ENCODE measurements at places on chromosomes 13 and 19.

- DNase-seq, result no peak
Measured at GRCh38 chr13:28031220-28031895, 42.9 kb upstream of the URAD start.

GRCh38 chr13:78609464-78610205 lies 6.3 kb upstream of the POU4F1 start:
- no peak for DNase-seq

GRCh38 chr19:12983542-12984142 lies 11.6 kb upstream of the NFIX start:
- peak; percentile 79 for DNase-seq

GRCh38 chr19:7440188-7440975 lies 48.5 kb downstream of the PEX11G start:
- DNase-seq, result no peak

DNA sequence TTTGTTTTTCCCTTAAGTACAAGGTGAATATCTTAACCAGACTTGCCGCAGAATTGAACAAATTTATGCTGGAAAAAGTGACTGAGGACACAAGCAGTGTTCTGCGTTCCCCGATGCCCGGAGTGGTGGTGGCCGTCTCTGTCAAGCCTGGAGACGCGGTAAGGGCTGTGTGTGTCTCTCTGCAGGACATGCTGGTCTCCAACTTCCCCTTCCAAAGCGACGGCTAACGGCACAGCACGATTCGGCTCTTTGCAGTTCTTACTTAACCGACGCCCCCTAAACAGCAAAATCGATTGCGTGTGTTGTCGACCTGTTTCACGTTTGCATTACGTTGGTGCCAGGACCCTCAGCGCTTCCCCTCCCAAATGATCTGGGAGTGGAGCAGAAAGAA lies 73.2 kb downstream of the GGACT start:
- no peak for DNase-seq

- DNase-seq, result no peak
Measured at GRCh38 chr13:91534996-91535395, 136.6 kb downstream of the GPC5 start.

GRCh38 chr13:101520672-101521071 lies 68.2 kb downstream of the ITGBL1 start:
- DNase-seq, result no peak

GRCh38 chr13:100433475-100433874 lies 155.1 kb downstream of the GGACT start:
- DNase-seq, result no peak

- DNase-seq, result no peak
Measured at GRCh38 chr13:113002206-113002912, 33.3 kb downstream of the MCF2L start.

Measured in stimulated activated CD4-positive, alpha-beta T cell treated with anti-CD3 and anti-CD28 coated beads, TNF-alpha, amount 100 ng/mL, for 24 hours (primary cell).